ENCODE measurements at places on chromosomes 3 and 15. TPM values are rescaled to one million over a fixed set of nuclear protein-coding genes. Genes with fewer than 3 reads are reported as not detected.

CRABP1 gene
- total RNA-seq, result not detected

CGGBP1 gene
- 27.7 TPM for total RNA-seq

GOLGA6D gene
- not detected for total RNA-seq

FGD5 gene
- 74.3 TPM for total RNA-seq

ZBTB47 gene
- 9.8 TPM for total RNA-seq

SLC12A1 gene
- total RNA-seq, result not detected

MEX3B gene
- total RNA-seq, result 7.0 TPM

SPTBN5 gene
- total RNA-seq, result 2.6 TPM

GOLGA6L9 gene
- total RNA-seq, result 0.60 TPM

DNAJA4 gene
- 1.6 TPM for total RNA-seq

SENP7 gene
- 14.7 TPM for total RNA-seq

CCR9 gene
- not detected for total RNA-seq

SPINK8 gene
- not detected for total RNA-seq

SST gene
- total RNA-seq, result not detected

SUSD5 gene
- total RNA-seq, result under 0.01 TPM

ANKUB1 gene
- total RNA-seq, result not detected

Measured in lung microvascular endothelial cell (primary cell).